ENCODE measurements at places on chromosomes 7 and 10.

GRCh38 chr10:29691564-29692072, 56.8 kb upstream of the SVIL start:
- DNase-seq = no peak

DNA sequence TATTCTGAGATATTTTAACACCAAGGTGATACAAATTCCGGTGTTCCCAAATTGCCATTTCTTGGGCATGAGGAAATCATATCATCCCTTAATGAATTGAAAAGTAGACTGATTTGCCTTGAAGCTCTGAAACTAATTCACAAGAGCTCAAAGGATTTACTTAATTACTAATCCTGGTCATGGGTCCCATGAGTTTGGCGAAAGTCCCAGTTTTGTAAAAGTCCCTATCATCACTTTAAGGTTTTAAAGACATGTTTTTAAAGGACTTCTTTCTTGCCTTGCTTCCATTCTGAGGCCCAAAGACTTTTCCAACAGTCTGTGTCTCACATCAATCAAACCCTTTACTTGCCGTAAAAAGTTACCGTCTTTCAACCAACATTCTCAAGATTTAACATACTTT, 377.9 kb downstream of the DNAJB9 start:
- DNase-seq = no peak

DNA sequence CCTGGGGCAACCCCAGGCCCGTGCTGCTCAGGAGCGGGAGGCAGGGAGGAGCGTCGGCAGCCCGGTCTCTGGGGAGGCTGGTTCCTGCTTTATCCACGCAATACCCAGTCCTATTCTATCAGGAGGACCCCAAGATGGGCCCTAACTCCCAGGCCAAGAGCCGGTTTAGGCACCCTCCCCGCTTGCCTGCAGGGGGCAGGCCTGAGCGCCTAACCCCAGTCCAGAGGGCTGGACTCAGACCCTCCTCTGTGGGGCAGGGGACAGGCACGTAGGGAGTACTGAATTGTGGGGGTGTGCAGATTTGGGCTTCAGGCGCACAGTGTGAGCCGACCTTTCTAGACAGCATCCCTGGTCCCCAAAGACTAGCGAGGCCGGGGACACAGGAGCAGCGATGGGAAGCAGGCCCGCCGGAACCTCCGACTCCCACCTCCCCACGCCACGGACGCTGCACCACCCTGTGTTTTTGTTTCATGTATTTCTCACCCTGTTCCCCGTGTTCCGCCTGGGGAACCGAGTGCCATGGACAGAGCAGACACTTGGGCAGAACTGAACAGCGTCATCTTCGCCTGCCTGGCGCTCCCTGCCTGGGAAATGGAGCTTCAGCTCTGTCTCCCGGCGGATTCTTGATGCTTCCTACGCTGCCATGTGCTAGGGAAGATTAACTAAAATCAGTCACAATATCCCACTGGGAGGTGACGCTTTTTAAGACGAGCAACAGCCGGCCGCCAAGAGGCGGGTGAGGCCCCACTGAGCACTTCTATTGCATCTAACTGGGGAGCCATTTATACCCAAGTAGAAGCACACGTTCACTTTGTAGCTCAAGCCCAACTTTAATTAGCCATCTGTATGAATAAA, 5.3 kb downstream of the NUDT1 start:
- DNase-seq = no peak

DNA sequence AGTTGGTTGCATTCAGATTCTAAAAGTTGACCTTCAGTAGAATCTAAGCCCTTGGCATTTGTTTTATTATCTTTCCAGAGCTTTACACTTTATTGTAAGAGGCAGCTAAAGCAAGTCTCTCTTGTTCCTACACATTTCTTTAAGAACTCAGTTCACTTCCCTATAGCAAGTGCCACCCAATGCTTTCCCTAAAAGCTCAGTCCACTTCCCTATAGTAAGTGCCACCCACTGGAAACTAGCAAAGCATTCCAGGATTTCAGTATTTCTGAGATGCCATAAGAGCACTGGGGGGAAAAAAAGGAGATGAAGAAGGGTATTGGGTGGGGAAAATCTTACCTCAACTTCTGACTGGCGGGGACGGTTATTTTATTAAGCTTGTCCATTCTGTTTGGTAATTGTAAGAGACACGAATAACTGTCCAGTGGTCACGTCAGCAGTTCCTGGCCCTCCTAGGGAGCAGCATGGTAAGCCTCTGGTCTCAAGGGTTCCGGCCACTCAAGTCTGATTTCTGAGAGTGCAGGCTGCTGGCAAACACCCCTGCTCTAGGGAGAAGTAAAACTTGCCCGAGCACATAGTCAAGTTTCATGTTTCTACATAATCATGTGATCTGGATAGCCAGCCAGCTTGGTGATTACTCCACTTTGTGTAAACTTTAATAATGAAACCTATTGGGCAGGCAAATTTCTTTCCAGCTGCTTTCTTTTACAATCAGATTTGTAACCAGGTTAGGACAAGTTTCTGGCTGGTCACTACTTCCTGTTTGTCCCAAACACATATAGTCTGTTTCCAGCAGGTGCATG, at the start of gene BLNK:
Gene BLNK (minus strand): TSS at position 554 of the 800 bp plus-strand sequence. CDS start 171 bp downstream, at position 383.
- no peak for DNase-seq

DNA sequence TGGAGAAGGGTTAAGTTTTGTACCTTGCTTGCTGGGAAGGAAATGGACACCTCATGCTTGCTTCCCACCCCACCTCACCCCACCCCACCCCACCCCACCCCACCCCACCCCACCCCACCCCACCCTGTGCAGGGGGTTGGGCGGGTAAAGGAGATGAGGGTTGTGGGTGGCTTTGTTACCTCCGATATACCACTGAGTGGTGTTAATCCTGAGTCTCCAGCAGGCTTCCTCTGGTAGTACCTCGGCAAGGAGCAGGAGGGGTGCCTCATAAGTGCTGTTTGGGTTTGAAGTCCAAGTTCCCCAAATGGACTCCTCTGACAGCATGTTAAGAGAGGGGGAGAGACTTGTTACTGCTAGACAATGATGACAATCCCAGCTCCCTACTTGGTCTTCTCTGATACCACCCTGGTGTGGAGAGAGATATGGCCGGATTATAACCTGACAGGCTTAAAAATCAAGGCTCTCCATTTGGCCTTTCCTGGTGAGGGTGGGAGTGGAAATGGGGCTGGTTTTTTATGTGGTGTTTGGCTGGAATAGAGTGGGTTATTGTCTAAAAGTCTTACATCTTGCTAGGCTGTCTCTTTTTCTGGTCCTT, 11.7 kb downstream of the SAMD8 start:
- no peak for DNase-seq

DNA sequence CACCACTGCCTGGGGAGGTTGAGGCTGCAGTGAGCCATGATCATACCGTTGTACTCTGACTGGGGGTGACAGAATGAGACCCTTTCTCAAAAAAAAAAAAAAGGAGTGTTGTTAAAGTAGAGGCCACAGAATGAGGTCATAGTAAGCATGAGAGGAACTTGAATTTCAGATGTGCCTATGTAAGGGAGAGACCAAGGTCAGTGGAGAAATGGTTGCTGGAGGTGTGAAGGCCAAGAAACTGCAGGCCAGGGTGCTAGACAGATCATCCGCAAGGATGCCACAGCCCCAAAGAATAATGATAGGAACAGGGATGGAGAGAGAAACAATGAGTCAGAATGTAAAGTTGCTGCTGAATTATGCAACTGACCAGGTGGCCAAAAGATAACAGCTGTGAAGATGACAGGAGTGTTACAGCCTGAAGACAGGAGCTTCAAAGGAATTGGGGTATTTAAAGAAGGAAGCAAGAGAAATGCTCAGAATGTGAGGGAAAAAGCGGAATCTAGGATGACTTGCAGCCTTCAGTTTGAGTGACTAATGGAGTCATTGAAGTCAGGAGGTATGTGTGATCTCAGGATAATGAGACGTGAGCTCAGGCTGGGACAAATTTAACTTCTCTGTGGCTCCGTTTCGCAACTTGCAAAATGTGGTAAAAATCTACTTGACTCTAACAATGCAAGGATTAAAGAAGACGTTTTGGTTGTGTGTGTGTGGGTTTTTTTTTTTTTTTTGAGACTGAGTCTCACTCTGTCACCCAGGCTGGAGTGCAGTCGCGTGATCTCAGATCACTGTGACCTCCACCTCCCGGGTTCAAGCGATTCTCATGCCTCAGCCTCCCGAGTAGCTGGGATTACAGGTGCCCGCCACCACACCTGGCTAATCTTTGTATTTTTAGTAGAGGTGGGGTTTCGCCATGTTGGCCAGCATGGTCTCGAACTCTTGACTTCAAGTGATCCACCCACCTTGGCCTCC, 22.2 kb downstream of the TYW1B start:
- DNase-seq = peak; percentile 18

DNA sequence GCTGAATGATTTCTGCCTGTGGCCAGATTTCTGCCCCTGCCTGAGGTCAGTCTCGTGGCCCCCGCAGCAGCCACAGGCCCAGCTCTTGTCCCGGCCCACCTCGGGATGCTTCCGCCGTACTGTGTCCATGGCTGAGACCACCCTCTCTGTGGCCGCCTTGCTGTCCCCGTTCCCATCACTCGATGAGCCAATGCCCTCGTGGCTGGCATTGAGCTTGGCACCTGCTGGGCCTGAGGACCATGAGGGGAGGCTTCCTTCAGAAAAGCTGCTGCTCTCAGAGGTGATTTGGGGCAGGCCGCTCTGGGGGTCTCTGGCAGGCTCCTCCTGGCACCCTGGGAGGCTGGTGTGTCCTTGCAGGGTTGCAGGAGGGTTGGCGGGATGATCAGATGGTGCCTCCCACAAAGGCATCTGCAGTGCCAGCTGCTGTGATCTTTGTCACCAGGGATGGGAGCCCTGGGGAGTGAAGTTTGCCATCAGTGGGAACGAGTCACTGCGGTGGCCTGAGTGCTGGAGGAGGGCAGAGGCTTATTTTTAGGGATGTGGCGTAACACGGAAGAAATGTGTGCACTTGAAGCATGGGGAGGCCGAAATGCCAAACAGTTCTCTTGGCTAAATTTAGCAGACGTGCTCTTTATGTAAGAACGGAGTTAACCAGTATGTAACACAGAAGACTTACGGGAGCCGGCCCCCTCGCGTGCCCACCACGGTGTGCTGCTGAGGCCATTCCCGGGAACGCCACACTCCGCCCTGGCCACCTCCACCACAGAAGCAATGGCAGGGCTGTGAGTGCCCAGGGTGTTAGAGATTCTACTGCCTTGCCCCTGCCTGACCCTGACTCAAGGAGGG, 47.7 kb downstream of the VIPR2 start:
- DNase-seq = peak; percentile 56

Measured in posterior cingulate gyrus (tissue), 11 donors.